Activated CD8-positive, alpha-beta memory T cell treated with anti-CD3 and anti-CD28 coated beads for 4 hours (primary cell): ENCODE measurements at places on chromosomes 4 and X.

DNA sequence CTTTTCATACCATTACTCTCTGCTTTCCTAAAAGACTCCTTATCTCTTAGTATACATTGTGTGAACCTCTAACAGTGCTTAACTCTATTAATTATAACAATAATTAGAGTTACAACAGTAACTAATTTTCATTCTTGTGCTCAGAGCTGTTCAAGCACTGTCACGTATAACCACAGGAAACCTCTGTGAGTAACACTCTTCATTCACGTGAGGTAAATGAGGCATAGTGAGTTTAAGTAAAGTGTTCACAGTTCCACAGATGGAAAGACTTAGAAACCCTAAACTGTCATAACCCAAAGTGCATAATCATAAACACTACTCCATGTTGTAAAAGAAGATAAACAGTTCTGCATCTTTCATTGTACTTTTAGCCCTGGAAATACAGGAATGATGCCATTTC, 222.4 kb downstream of the CCSER1 start:
- no peak for DNase-seq

GRCh38 chrX:68938244-68939004, 109.6 kb downstream of the EFNB1 start:
- DNase-seq = no peak

DNA sequence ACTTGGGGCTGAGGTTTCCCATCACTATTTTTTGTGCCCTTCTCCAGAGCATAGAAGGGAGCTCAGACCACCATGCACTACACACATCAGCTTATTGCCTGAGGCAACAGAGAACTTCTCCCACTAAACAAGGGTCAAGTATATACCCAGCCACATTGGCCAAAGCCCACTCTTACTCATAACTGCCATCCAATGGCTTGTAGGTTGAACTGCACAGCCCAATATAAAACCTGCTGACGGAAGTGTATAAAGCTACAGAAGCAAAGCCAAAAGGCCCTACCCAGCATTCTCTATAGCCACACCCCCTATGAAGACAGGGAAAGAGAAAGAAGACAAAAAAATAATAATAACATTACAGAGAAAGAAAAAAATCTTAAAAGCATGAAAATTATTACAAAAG, 139.7 kb downstream of the LRBA start:
- DNase-seq = no peak

DNA sequence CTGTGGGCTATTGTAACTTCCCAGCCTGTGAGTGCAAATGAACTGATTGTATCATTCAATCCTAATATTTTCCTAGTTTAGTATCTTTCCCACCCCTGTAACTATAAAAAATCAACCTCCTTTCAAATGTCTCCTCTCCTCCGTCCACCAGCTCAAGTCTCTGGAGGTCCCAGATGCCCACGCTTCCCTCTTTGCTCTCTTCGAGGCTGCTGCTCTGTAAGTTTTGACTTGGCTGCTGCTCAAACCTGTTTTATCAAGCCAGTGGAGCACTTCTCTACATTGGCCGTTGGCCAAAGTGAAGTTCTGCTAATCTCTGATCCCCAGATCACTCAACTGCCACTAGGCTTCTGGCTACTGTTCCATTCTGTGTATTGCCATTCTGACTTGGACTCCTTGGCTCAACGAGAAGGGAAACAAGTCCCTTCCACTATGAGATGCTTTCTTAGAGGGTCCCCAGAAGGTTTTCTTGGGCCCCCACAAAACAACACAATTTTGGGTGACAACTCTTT, 60.7 kb upstream of the RAPGEF2 start:
- no peak for DNase-seq

DNA sequence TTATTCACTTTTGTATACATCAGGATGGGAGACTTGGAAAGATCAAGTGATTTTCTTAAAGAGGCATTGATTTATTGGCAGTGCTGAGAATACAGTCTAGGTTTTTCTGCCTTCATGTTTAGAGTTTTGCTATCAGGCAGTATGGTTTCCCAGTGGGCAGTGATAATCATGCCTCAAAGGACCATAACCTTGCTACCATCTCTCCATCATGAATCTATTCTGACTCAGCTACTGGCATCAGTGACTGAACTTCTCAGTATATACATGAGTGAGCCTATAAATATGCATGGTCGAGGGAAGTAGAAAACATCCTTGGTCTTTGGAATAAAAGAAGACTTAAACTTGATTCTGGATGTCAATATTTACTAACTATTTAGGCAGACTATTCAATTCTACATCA, 562.0 kb upstream of the AADAT start:
- DNase-seq = no peak

DNA sequence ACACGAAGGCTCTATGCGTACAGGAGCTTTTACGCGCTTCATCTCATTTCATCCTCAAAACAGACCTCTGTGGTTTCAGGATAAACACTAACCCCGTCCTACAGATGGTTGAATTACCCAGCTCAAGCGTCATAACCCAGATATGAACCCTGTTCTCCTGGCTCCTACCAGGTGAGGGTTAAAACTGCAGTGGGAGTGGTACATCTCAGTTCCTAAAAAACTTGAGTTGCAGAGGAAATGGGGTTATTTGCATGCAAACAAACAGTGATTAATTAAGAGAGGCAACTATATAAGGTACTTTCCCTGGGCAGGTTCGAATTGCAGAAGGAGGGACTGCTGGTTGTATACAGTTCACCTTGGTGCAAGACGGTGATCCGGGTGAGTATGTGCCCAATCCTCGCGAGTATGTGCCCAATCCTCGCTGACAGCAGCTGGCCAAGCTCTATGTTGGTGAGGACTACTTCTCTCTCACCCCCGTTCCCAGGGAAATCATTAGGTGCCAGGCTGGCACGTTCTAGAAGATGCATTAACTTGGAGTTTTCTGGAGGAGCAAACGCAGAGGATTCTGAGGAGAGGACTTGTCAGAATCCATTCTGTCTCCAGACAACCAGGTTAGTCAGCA, 72.6 kb downstream of the FHDC1 start:
- DNase-seq = no peak

DNA sequence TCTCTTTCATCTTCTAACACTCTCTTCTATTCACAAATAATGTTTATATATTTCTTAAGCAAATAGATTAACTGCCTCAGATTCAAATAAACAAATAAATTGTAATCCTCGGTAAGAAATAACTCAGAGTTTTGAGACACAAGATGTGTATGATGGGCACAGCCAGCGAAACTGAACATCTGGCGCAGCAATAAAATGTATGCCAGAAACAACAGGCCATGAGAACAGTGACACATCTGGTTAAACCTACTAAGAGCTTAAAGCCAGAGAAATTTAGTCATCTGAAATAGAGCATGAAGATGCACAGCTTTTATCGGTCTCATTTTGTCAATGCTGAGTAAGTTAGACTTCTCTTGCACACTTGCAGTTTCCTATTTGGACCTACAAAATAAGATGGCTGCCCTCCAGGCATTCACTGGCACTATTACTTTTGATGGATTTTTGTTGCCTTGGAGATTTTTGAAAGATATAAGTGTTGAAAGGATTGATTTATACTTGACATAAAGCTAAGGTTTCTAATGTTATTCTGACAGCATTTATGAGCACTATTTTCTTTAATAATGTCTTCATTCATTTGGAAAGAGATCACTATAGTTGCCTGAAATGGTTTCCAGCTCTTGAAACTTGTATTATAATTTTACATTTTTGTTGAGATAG, 1444.0 kb downstream of the PCDH18 start:
- DNase-seq = no peak

GRCh38 chrX:116009346-116009745, 161.2 kb upstream of the AGTR2 start:
- no peak for DNase-seq

DNA sequence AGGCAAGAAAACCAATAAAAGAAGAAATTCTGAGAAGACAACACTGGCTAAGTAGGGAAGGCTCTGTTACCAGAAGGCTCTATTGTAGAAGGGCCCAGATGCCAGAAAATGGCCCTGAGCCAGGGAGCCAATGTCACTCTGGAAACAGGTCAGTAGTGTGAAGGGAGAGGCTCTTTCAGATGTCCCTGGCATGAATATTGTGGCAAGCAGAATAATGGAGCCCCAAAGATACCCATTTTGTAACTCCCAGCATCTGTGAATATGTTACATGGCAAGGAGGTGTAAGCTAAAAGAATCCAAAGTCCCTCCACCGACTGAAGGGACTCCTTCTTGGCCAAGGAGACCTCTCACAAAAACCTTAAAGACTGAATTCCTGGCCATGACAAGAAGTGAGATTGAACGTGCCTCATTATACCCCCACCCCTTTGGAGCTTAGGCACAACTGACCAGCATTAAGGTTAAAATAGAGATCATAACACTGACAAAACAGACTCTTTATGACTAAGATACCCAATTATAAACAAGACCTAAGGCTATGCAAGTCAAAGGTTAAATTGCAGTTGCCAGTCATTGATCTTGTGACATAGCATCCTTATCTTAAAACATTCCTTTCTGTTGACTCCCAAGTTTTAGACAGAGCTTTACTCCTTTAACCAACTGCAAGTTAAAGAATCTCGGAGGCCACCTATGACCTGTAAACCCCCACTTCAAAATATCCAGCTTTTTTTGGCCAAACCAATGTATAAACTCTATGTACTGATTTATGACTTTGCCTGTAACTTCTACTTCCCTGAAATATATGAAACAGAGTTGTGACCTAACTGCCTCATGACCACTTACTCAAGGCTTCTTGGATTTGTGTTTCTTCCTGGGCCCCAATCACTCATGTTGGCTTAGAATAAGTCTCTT, 42.2 kb upstream of the SMIM10 start:
- no peak for DNase-seq

DNA sequence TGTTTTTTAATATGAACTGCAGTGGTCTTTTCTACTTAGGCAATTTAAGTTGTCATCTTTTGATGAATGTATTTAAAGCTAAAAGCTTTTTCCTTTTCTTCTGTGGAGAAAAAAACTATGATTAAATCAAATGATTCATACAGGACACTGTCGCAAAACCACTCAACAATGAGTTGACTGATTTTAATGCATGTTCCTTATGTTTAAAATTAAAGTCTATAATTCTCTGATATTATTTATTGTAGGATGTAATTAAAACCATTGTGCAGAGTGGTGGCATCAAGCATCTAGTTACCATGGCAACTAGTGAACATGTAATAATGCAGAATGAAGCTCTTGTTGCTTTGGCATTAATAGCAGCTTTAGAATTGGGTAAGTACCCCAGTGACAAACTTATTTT, 172.5 kb downstream of the RAP1GDS1 start:
- no peak for DNase-seq

GRCh38 chr4:18439311-18439710, 417.8 kb upstream of the LCORL start:
- no peak for DNase-seq

DNA sequence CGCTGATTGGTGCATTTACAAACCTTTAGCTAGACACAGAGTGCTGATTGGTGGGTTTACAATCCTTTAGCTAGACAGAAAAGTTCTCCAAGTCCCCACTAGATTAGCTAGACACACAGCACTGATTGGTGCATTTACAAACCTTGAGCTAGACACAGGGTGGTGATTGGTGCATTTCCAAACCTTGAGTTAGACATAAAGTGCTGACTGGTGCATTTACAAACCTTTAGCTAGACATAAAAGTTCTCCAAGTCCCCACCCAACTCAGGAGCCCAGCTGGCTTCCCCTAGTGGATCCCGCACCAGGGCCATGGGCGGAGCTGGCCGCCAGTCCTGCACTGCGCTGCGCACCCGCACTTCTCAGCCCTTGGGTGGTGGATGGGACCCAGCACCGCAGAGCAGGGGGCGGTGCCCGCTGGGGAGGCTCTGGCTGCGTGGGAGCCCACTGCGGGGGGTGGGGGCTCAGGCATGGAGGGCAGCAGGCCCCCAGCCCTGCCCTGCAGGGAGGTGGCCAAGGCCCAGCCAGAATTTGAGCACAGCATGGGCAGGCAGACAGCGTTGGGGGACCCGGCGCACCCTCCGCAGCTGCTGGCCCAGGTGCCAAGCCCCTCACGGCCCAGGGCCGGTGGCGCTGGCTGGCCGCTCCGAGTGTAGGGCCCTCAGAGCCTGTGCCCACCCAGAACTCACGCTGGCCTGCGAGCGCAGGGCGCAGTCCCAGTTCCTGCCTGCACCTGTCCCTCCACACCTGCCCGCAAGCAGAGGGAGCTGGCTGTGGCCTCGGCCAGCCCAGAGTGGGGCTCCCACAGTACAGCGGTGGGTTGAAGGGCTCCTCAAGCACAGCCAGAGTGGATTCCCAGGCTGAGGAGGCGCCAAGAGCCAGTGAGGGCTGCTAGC, 608.9 kb upstream of the LCORL start:
- DNase-seq = no peak

- no peak for DNase-seq
Measured at GRCh38 chr4:72312032-72312650, 256.9 kb downstream of the ADAMTS3 start.

DNA sequence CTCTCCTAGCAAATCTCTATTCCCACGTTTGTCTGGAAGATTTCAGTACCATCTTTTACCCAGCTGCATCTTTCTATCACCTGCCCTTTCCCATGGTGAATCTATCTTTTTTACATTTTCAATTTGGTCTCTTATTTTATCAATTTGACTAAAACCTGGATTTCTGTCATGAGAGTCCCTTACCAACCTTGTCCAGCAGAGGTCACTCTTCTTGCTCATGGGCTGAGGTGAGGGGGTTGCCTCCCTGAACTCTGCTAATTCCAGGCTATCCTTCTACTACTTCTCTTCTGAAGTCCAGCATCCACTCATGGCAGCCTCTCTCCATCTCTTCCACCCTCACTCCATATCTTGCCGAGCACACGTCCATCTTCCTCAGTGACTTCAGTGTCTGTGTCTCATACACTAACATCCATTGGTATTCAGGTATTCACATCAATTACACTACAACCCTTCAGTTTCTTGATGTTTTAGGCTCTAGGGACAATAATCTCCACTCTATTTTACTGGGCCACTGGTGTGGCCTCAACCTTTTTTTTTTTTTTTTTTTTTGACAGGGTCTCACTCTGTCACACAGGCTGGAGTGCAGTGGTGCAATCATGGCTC, 17.8 kb upstream of the ZNF827 start:
- no peak for DNase-seq

GRCh38 chrX:70196961-70197720, 19.9 kb downstream of the DGAT2L6 start:
- DNase-seq = peak; percentile 18

DNA sequence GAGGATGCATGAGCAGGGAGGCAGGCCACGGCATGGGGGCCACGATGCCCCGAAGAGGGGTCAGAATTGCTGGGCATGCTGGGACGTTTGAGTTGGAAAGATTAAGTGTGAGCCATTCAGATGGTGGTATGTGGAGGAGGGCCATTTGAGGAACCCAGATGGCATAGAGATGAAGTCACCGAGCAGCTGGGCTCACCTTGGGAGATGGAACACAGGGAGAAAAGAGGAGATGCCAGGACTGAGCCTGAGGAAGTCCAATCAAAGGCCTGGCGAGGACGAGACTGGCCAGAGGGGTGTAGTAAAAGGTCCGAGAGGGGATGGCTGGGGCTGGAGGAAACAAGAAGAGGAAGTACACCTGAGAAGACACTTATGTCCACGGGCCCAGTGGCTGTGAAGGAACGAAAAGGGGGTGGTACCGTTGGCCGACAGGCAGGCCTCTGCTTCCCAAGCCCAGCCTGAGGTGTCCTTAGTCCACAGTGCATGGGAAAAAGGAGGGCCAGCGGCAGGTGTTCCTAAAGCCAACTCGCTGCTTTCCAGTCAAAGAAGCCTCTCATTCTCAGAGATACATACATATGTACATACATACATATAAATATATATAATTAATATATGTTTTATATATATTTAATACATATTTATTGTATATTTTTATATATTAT, 54.6 kb upstream of the CLCN4 start:
- DNase-seq = no peak
